ENCODE measurements at places on chromosomes 2 and 18.

DNA sequence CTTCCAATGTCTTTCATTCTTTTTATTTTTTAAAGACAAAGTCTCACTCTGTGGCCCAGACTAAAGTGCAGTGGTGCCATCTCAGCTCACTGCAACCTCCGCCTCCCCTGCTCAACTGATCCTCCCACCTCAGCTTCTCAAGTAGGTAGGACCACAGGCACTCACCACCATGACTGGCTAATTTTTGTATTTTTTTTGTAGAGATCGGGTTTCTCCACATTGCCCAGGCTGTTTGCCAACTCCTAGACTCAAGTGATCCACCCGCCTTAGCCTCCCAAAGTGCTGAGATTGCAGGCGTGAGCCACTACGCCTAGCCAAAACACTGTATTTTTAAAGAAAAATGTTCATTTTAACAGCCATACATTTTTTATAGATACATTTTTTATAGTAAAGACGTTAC is 12.7 kb downstream of the GCKR start:
- DNase-seq: no peak

DNA sequence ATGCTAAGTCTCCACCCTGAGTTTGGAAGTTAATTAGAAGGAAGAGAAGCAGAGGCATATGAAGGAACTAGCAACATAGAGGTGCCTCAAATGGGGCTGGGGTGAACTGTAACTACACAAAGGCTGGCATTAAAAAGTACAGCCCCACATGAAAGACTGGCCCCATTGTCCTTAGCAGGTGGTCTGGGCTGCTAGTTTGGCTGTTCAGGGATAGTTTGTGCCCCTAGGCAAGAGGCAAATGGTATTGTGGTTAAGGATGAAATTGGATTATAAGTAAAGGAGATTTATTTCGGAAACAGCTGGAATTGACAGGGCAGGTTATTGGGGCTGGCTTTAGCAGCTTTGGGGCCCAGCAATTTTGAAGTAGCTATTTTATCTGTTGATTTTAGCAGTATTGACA is 365.7 kb upstream of the TNP1 start:
- DNase-seq: no peak

DNA sequence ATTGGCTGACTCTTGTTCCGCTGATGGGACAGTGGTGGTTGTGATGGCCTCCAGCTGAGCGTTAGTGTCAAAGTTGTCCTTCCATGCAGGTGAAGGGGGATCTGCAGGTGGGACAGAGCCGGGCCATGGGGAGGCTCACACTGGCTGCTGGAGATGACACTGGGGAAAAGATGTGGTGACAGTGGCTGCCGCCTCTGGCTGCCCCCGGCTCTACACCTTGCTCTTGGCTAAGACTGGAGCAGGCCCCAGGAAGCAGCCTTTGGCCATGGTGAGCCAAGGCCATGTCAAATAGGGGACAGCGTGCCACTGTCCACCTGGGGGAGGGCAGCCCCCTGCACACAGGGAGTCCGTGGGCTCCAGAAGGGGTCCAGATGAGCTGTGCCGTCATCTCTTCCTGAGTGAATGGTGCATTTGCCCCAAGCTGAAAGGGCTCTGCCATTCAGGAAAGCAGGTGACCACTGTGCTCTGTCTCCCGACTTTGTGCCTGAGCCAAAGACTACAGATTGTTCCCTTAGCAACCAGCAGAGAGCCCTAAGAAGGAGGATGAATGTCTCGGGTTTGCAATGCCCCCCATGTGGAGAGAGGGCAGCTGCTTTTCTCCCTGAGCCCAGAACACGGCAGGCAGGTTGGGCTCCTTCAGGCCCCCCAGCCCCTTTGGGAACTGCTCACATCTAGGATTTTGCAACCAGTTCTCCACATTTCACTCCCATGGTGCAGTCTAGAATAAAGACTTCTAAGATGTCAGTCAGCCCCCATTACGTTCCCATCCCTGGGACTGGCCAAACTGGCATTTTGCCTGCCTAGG is 79.1 kb upstream of the BCL2L11 start:
- no peak for DNase-seq

DNA sequence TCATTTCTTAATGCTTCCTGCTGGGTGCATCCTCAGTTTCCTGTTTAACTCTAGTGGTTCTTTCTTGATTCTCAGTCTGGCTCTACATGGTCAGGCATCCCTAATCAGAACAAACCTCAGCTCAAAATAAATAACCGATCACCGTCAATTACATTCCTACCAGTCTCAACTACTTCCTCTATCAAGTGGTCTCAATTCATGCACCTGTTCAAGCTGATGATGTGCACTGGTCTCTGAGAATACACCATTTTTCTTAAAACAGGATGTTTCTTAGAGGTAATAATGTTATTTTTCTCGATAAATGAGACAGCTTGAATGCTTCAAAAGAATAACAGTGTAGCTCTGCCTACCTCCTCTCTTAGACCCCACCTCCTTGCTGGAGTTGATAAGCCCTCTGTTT is 420.9 kb downstream of the SOCS6 start:
- DNase-seq: no peak
